Eye (tissue), 1 donor: ENCODE measurements at places on chromosomes 11 and 22.
A peak's percentile ranks its signal among the peaks of the same experiment; 100 is the strongest.

- no peak for DNase-seq
These were observed 41.5 kb upstream of the INCENP start for GRCh38 chr11:62082292-62082657.

- no peak for DNase-seq
These were observed 41.3 kb downstream of the NARS2 start for GRCh38 chr11:78533399-78533798.

GRCh38 chr11:59062602-59063529 is 23.2 kb upstream of the GLYATL1B start:
- DNase-seq = peak; percentile 29

DNA sequence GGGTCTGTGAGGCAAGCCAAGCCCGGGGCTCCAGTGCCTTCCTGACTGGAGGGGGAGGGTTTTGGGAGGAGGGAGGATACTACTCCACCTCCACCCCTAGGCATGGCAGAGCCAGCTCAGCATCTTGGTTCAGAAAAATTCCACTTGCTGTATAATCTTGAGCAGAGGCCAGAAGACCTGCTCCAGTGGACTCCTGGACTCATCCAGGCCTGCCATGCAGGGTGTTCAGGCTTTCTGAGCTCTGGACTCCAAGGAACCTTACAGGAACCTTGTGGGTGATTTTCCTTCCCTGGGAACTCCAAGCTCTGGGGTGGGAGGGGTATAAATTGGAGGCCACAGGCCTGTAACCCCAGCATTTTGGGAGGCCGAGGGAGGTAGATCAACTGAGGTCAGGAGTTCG is 9.4 kb downstream of the CSDC2 start:
- no peak for DNase-seq

- peak; percentile 52 for DNase-seq
These were observed 52.6 kb downstream of the ARHGAP42 start for GRCh38 chr11:100739666-100740065.

- DNase-seq = no peak
These were observed 42.2 kb upstream of the CD44 start for GRCh38 chr11:35096723-35097122.

DNA sequence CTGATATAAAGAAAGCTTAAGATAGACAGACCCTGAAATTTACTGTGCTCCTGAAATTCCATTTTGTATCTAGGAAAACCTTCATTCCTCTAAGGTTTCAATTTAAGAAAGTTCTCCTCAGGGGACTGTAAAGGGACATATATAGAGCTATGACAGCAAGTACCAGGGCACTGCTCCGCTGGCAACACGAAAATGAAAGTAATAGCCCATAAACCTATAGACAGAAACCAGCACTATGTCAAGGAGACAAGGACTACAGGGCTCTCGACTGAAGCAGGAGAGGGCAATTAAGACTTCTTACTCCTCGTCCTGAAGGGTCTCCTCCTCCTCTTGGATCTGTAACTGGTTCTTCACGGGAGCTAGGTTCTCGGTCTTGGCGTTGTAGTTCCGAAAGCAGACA is 6.9 kb downstream of the FEZ1 start:
- no peak for DNase-seq

DNA sequence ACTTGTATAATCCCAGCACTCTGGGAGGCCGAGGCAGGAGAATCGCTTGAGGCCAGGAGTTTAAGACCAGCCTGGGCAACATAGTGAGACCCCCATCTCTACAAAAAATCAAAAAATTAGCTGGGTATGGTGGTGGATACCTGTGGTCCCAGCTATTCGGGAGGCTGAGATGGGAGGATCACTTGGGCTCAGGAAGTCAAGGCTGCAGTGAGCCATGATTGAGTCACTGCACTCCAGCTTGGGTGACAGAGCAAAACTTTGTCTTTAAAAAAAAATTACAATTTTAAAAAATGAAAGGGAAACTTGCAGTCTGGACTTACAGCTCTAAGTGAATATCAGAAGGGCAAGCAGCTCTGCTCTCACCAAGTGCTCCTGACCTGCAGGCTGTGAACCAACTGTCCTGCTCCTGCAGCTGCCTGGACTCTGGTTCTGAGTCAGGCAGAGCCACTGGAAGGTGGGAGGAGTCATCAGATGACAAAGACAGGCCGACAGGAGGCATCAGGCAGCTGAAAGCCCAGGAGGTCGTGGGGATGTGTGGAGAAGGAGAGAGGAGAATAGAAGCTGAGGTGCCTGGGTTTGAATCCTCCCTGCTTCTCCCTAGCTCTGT is 9.6 kb downstream of the SMTNL1 start:
- DNase-seq = peak; percentile 33

DNA sequence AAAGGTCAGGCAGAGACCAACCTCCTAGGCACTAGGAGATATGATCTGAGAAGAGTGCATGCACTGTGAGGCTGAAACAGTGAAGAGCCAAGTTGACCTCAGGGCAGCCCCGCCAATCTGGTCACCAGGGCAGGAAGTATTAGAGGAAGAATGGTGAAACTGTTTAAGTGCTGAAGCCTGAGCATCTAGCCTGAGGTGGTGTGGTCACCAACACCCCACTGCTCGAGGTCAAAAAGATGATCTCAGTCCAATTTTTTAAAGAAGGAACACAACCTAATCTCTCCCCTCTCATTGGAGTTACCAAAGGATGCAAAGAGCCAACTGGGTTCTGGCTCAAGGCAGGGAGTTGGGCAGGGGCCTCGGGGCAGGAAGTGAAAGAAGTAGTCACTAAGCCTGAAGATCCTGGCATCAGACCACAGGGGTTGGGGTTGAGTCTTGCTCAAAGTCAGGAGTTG is 4.0 kb downstream of the APBB1 start:
- no peak for DNase-seq

GRCh38 chr11:56706486-56706885 is 7.6 kb downstream of the OR9G1 start:
- DNase-seq = no peak

- DNase-seq = no peak
These were observed 22.8 kb downstream of the KRTAP5-5 start for GRCh38 chr11:1652442-1652770.

- no peak for DNase-seq
These were observed 19.5 kb upstream of the WNT7B start for GRCh38 chr22:45996241-45997076.

GRCh38 chr22:48717076-48717810 is 1110.4 kb downstream of the BRD1 start:
- no peak for DNase-seq

- no peak for DNase-seq
These were observed 11.0 kb upstream of the GRIK4 start for GRCh38 chr11:120500414-120501071.

DNA sequence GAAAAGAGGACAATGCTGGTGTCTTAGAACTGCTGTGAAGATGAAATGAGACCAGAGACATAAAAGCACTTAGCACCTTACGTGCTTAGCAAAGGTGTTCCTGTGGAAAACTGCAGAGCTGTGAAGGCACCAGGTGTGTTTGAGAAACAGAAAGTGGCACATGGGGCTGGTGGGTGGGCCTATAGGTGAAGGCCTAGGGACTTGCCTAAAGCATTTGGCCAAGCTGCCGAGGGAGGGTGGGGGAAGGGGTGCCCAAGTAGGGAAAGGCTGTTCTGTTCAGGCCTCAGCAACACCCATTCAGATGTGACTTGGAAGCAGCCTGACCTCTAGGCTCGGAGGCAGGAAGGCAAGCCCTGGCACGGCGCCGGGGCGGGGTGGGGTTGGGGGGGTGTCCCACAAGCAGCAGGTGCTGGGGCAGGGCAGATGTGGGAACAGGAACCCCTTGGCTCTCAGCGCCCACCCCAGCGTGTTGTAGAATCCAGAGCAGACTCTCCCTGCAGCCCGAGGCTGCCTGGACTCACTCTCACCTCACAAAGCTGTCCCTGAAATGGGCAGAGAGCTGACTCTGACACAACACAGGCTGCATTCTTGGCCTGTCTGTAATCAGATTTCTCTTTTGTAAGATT is 366.7 kb upstream of the NARS2 start:
- no peak for DNase-seq

DNA sequence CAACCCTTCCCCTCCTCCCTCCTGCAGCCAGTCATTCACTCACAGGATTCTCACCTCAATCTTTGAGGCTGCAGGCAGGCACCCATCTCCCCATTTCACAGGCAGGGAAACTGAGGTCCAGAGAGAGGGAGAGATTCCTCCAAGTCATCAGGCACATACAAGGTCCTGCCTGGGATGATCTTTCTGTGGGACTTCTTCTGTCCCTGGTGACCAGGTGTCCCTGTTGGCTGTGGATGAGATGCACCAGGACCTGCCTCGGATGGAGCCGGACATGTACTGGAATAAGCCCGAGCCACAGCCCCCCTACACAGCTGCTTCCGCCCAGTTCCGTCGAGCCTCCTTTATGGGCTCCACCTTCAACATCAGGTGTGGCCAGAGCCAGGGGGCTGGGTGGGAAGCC is 7.8 kb downstream of the FTH1 start:
- no peak for DNase-seq

DNA sequence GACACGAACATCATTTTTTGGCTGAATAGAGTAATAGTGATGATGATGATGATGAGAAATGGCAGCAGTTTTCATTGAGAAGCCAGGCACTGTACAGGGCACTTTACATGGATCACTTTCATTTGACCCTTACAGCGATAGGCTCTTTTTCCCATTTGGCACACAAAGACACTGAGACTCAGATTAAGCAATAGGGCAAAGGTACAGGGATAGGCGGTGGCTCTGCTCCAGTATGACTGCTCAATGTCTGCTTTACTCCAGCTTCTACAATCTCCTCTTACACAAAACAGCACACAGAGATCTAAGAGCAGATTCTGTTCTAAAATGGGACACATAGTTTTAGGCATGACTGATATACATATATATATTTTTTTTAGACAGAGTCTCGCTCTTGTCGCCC is 40.6 kb downstream of the MPPED2 start:
- DNase-seq = no peak

- DNase-seq = no peak
These were observed 347.9 kb downstream of the DLG2 start for GRCh38 chr11:85279267-85279666.

DNA sequence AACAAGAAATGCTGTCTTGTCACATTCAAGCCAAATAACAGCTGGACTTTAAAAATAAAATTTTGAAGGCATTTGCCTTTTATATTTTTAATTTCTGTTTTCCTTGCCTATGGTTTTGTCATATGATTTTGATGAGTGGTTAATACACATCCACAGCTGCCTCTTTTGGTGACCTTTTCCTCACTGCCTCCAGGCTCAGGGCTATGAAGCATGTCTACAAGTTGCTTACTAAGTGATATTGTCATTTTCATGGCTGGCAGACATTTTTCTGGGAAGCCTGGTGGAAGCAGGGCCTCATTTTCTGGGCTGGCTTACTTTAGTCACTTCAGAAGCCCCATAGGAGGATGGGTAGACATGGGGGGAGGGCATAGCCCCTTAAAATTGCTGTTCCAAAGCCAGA is 344.9 kb downstream of the SOX6 start:
- DNase-seq = no peak

- peak; percentile 57 for DNase-seq
These were observed 98.4 kb downstream of the VPREB1 start for GRCh38 chr22:22342697-22343580.

- DNase-seq = no peak
These were observed 326.4 kb downstream of the GUCY1A2 start for GRCh38 chr11:106691807-106692365.

DNA sequence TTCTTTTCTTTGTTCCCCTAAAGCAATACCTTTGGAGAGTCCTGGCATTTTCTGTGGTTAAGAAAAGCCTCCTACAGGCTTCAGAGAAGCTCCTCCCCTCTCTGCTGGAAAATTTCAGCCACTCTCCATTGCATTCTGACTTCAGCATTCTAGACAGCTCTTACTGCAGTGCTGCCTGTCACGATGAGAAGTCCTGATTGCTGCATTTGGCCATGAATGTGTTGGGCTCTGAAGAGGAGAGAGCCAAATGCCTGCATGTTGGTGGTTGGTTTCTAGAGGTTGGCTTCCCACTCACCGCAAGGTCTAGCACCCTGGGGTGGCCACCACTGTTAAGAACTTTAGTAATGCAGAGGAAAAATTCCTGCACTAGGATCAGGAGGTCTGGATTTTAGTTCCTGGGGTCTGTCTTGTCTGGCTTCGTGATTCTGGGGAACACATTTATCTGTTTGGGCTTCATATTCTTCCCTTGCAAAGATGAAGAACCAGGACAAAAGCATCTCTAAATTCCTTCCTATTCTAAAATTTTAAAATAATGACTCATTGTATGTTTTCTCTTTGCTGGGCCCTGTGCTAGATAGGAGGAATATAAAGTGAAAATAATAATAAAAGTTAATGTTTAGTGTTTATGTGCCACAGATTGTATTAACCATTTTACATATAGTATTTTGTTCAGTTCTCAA is 38.1 kb downstream of the COA4 start:
- no peak for DNase-seq

DNA sequence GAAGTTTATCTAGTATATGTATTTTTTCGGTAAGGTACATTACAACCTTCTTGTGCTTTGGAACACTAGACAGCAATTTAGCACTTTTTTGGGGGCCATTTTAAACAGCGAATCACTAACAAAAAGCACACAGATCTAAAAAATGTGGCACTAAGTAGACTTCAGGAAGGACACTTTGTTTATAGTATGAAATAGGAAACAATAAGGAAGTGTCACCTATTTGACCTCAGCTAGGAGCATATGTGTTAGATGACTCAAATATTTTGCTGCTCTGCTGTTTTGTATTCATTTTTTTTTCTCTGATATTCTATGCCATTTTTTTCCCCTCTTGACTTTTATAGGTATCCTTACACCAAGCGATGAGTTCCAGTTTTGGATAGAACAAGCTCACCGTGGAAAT is 5.6 kb downstream of the DYNC2H1 start:
- no peak for DNase-seq

- DNase-seq = no peak
These were observed 8.6 kb upstream of the JAML start for GRCh38 chr11:118233377-118233776.

- DNase-seq = no peak
These were observed 35.6 kb upstream of the ACER3 start for GRCh38 chr11:76824980-76825725.

DNA sequence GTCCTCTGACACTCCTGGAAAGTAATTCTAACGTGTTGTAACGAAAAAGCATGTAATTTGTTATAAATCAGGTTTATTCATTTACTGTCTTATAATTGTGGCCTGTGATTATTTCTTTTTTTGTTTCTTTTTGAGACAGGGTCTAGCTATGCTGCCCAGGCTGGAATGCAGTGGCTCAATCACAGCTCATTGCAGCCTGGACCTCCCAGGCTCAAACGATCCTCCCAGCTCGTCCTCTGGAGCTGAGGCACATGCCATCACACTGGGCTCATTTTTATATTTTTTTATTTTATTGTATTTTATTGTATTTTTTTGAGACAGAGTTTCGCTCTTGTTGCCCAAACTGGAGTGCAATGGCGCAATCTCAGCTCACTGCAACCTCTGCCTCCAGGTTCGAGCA is 15.9 kb downstream of the DENND5A start:
- no peak for DNase-seq

DNA sequence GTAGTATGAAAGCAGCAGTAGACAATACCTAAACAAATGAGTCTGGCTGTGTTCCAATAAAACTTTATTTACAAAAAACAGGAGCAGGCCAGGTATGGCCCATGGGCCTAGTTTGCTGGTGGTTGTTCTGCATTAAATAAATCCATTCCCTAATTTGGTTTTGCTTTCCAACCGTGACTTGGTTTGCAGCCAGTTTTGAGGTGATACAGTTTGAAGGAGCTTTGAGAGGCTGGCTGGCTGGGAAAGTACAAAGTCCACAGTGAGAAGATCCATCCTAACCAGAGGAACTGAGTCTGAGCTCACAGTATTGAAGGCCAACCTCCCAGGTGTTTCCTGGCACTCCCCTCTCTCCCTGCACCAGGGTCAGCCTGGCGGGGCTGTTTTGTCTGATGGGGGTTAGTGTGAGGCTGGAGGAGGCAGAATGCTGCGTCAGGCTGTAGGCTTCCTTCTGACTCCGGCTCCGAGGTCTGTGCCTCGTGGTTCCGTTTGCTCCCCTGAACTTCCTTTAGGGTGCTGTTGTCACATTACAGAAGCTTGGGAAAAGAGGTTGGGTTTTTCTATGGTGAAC is 129.5 kb downstream of the MICAL2 start:
- no peak for DNase-seq
